ENCODE measurements at places on chromosomes 16 and 17.

GRCh38 chr16:13680021-13680889 is 239.7 kb upstream of the ERCC4 start:
- DNase-seq: no peak

DNA sequence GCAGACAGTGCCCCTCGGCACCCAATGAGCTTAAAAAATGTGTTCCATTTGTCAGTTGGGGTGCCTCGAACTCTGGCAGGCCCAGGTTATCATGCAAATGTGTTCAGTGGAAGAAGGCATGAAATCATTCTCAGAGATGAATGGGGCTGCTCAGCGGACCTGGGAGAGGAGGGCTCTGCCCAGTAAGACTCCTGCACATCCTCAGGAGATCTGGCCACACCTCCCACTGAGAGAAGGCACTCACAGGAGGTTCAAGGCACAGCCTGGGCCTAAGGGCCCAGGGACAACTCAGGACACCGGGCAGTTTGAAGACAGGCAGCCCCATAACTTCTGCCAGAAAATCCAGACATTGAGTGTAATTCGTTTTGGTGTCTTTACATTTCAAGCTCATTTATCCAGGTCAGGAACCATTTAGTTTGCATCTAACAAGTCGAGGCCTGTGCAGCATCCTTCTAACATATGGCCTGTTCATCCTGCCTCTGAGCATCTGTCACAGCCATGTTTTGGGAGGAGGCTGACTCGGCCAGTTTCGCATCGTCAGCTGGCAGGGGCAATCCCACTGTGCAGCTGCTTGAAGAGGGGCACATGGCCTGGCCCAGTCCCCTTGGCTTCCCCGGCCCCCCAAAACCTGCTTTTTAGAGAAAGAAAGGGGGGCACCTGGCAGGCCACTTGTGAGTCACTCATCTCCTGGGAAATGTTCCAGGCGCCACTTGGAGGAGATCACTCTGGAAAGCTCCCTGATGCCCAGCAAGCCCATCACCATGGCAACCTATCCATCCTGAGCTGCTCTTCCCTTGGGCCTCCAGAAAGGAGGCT is 31.2 kb upstream of the BCAR1 start:
- no peak for DNase-seq

DNA sequence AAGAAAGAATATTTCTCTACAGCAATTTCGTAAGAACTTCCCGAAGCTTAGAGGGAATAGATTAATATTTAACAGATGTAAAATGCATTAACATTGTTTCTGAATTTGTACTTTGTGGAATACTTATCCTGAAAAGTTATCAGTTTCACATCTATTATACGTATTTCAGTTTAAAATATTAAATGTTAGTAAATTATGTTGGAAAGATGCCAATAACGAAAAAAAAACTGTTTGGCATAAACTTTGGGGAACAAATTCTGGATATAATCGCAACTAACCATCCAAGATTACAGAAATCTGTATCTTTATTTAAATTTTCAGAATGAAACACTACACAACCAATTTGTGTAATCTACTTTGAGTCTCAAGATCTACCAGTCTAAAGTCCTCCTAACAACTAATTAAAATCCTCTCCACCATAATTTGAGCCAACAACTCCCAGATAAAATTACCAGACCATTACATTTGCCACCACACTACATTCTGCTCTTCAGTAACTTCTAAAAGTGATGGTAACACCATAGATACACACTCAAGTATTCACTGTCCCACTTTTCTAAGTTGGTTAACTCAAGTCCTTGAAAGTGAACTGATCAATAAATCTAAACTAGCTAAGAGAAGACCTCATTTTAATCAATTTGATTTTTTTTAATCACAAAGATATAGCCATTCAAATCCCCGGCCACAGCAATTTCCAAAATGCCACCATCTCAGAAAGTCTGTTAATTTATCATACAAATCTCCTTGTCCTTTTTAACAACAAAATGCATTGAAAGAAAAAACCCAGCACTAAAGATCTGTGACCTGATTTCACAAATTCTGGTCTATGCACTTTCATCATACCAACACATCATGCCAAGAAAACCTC is 2.0 kb downstream of the SIAH1 start:
- DNase-seq: no peak

DNA sequence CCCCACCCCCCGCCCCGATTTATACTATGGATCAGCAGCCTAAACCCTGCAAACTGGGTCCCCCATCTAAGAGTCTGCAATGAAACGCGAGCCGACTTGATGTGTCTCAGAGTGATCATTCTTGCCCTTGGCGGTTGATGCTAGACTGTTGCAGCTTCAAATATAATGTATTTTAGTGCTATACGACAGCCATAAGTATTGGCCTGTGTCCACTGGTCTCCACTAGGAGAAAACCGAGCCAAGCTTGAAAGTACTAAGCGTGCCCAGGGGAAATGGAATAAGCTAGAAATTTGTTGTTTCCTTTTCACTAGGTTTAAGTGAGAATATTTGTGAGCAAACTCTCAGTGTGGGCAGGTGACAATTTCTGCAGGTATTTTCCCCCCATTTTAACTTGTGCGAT is 711.2 kb downstream of the MAF start:
- no peak for DNase-seq

DNA sequence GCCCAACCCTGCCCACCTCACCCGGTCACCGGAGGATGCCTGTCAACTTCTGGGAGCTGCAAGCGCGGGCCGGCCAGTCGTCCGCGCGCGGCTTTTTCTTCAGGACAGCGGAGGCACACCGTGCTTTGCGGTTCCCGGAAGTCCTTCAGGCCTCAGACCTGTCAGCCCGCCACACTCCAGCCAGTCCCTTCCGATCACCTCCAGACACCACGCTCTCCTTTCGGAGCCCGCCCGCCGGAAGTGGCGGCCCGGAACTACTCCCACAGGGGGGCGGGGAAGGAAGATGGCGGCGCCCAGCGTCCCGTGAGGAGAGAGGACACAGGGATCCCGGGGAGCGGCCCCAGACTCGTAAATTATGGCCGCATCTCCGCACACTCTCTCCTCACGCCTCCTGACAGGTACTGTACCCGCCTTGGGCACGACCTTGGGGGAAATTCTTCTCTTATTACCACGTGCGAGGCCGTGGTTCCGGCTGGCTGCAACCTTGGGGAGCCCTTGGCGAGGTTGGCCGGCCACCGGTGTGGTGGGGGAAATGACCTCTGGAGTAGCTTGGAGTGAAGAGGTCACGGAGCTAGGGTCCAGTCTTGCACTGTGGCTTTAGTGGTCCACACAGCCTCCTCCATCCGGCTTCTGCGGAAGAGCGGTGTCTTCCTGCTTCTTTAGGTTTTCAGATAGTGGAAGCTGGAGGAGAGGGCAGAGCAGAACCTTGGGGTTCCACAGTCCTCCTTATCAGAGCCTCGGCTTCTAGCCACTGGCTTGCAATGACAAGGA is at the start of gene COX10:
Gene COX10 (plus strand): TSS at position 254 of the 771 bp plus-strand sequence. CDS start 102 bp downstream, at position 356.
- peak; percentile 92 for DNase-seq

GRCh38 chr17:74737299-74738050 is 419 bp downstream of the RAB37 start:
- peak; percentile 72 for DNase-seq

GRCh38 chr16:67562526-67562917 is at the start of gene CTCF:
TSS of gene CTCF (plus strand) at chr16:67562526. CDS start at chr16:67610833, 48,307 bp downstream.
- DNase-seq: peak; percentile 85

Measured in SW480 (cell line).